Progenitor cell of endocrine pancreas (in vitro differentiated cells): ENCODE measurements at places on chromosomes 7 and 10.

DNA sequence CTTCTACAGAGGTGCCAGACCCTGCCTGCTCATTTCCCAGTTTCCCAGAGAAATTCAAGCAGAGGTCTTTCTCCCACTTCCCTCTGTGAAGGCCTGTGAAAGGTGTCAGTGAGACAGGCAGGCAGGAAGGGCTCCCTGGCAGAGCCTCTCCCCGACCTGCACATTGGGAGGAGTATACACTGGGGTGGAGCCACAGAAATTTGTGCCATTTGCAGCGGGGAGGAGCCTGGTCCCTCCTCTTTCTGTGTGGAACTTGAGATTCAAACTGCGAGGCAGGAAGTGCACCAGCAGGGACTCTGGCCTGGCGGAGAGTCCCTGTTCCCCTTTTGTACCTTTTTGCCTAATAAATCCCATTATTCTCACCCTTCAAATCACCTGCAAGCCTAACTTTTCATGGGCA is 54.6 kb upstream of the OPN4 start:
- DNase-seq: no peak

DNA sequence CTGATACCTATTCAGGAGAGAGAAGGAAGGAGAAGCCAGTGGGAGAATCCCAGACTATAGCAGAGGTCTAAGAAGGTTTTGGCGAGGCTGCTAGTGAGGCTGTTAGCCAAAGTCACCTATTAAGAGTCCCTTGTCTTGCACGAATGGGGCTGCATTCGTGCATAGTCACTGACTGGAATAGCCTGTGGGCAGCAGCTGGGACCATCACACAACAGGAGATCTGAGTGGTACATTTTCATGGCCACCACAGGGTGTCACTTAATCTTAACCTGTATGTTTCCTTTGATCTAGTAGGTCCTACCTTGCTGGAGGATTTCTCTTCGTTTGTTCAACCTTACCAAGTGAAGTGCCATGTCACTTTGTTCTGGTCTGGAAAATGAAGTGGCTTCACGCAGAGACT is 319.9 kb downstream of the BMPER start:
- no peak for DNase-seq

- no peak for DNase-seq
Observed at GRCh38 chr10:31974434-31975124, 45.9 kb upstream of the ARHGAP12 start.

GRCh38 chr10:86401588-86402282 is 35.1 kb upstream of the GRID1 start:
- no peak for DNase-seq

- no peak for DNase-seq
Observed at GRCh38 chr7:151205730-151206129, 4.6 kb downstream of the H2BK1 start.

GRCh38 chr10:93867525-93867924 is 26.3 kb upstream of the SLC35G1 start:
- DNase-seq: no peak

- no peak for DNase-seq
Observed at GRCh38 chr10:58488921-58489320, 23.8 kb upstream of the BICC1 start.

- no peak for DNase-seq
Observed at GRCh38 chr10:21934307-21934706, 69.2 kb downstream of the DNAJC1 start.

GRCh38 chr7:18535810-18536415 is 40.4 kb downstream of the HDAC9 start:
- no peak for DNase-seq

- DNase-seq: no peak
Observed at GRCh38 chr7:92404170-92404614, 43.1 kb upstream of the GATAD1 start.

DNA sequence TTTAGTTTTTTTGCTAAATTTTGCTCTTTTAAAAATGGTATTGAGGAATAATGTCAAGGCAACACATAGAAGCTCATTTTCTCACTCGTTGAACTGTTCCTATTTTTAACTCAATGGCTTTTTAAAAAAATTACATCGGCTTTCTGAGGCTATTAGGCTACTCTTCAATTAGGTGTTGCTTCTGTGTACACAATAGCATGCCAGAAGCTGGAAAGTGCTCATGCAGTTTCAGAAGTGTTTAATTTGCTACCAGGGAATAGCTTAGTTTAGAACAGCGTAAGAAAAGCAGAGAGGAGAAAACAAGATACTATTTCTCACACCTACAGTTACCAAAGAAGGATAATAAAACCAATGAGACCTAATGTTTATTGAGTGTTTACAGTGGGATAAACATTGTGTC is 157.4 kb downstream of the NXPH1 start:
- DNase-seq: no peak

DNA sequence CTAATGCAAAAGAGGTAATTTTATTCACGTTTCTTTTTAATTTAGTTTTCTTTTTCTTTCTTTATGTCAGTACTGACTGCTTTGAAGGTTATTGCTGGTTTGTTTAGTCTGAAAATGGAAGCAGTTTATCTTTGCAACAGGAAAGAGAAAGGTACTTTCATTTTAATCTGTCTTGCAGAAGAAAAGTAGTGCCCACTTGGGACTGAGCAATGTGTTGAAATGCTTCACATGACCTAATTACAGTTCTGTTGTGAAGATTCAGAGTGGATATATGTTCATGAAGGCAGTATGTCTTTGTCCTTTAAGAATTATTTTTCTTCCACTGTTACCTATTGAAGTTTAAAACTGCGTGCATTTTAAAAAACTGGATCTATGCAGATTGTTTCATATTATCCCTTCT is 80.1 kb downstream of the ANKIB1 start:
- DNase-seq: no peak

- no peak for DNase-seq
Observed at GRCh38 chr7:104207348-104207730, 474 bp downstream of the ORC5 start.

DNA sequence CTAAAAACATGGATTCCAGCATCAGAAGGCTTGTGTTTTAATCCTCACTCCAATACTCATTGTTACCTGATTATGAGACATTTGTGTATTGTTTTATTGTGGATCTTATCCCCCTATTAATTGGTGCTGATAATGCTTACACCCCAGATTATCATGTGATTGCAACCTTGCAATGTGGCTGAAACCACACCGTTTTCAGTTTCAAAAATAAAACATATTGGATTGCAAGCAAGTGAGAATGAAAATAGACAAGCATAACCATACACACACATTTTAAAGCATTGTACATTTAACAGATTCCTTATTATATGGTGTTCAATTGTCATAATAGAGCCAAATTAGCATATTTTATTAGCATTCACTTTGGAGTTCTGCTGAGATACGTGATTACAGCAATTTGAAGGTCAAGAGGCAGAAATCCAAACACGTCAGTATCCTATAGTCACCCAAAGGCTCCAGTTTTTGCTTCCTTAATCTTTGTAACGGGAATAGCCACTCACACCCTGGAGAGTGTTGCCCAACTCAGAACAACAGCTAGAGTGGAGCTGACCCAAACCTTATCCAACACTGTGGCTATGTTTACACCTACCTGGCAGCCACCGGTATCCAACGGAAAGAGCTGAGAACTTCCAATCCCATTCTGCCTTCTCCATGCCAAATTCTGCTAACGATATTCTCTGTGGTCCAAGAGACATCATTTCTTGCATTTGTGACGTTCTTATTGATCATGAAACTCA is 317.1 kb upstream of the KLF6 start:
- no peak for DNase-seq

GRCh38 chr10:115092258-115092554 is 959 bp upstream of the ATRNL1 start:
- no peak for DNase-seq

- no peak for DNase-seq
Observed at GRCh38 chr10:13231808-13232207, 2.4 kb downstream of the UCMA start.

DNA sequence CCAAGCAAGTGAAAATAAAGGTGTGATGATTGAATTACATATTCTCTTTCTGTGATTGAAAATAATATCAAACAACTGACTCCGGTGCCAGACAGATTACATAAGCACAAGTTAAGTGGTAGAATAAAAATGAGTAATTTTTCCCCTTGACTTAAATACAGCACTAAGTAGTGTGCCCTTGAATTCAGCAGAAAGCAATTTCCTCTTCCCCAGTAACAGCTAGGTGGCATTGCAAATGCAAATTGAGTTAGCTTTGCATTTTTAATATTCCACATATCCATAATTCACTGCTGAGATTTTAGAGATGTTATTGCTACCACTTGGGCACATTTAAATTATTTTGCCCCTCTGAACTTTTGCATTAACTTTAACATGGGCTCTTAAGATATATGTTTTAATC is 89.8 kb upstream of the NPVF start:
- no peak for DNase-seq

DNA sequence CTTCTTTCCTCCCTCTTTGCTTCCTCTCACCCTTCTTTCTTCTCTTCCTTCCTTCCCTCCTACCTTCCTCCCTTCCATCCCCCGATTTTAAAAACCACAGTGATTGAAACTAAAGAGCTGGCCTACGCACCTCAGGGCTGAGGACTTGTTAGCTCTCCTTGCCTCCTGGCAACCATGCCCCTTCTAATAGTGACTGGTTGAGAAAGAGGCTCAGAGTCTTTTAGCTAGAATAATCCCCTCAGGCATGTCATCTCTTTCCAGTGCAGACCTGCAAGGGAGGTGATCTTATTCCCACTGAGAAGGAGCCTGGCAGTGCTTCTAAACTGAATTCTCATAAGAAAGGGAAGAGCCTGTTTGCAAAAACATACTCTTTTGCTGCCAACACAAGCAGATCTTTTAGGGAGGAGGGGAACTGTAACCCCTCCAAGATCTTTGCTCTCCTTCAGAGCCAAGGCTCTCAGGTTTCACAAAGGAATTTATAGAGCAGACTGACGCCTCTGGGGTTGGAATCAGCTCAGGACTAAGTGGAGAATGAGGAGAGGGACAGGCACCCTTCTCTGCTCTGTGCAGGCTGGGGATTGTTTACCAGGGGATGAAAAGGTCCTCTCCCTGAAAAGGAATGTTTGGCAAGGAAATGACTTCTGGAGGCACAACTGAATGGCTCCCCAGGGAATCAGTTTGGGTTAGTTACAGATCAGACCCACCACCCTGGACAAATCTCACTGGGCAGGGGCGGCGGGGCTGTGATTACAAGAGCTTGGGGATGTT is 9.4 kb upstream of the ANKRD1 start:
- no peak for DNase-seq

GRCh38 chr7:106629516-106629915 is 31.4 kb downstream of the CCDC71L start:
- no peak for DNase-seq
